ENCODE measurements at places on chromosomes 16 and 17. TPM values are rescaled to one million over a fixed set of nuclear protein-coding genes. Genes with fewer than 3 reads are reported as not detected.

Gene ZDHHC1
- total RNA-seq: 13.0 TPM

DNA sequence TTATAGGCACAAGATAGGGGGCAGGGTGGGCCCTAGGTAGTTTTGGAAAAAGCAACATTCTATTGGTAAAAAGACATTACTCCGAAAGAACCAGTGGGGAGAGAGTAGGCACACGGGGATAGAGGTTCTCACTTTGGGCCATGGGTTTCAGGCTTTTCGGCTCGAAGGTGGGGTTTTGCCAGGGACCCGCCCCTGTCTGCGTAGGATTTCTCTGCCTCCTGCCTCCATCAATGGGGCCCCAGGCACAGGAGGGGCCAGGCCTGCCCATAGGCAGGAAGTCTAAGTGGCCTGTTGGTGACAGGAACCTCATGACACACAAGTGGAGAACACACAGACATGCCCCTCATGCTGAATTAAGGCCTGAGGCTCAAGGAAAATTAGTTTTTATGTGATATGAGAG, 57.5 kb downstream of the RNF213 start:
- no peak for DNase-seq

DNA sequence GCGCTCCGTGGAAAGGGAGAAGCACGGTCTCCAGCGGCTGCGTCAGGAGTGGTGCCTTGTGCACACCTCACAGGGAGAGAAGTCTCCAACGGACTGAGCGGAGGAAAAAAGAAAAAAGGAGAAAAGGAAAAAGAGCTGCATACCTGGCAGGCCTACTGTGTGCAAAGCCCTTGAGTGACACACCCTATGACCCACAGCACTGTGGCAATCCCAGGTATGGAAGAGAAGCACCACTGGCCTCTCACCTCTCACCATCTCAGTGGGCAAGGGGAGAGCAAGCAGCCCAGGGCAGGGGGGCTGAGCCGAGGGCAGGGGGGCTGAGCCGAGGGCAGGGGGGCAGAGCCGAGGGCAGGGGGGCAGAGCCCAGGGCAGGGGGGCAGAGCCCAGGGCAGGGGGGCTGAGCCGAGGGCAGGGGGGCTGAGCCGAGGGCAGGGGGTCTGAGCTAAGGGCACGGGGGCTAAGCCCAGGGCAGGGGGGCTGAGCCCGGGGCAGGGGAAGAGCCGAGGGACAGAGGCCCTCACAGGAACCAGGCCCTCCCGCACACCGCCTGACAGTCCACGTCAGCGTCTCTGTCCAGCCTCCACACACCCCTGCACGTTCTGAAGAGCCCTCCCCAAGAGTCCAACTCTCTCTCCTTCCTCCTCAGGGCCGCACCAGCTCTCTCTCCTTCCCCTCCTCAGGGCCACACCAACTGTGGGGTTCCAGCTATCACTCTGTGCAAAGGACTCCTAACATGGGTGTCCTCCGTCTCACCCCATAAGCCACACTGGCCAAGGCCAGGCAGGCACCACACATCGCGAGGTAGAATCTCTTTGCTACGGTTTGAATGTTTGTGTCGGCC, 105.8 kb downstream of the ZNF778 start:
- DNase-seq: no peak

Gene DHRS7C
- not detected for total RNA-seq

DNA sequence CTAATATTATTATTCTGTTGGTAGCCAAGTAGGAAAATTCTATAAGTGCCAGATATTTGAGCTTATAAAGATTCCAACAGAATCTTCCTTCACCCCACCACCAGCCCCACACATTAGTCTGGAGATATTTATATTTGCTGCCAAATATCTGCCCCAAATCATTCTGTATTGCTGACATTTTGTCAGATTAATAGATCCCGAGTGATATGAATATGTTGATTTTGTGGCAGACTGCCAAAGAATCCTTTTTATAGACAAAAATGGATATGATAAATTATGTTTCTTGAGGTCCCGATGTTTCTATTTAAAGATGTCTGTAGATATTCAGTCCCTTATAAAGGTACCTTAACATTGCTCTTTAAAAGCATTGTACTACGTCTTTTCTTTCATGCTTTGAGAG, 162.2 kb upstream of the KCNJ16 start:
- DNase-seq: no peak

- DNase-seq: no peak
Measured at GRCh38 chr17:28747801-28748750, 4.3 kb downstream of the TRAF4 start.

Gene KRT32
- total RNA-seq: not detected

GRCh38 chr17:62648251-62648955, 20.9 kb downstream of the MRC2 start:
- no peak for DNase-seq

GRCh38 chr16:86457501-86458148, 52.7 kb upstream of the FOXF1 start:
- no peak for DNase-seq

Gene GOSR1
- total RNA-seq: 20.8 TPM

Gene NHERF1
- 56.6 TPM for total RNA-seq

DNA sequence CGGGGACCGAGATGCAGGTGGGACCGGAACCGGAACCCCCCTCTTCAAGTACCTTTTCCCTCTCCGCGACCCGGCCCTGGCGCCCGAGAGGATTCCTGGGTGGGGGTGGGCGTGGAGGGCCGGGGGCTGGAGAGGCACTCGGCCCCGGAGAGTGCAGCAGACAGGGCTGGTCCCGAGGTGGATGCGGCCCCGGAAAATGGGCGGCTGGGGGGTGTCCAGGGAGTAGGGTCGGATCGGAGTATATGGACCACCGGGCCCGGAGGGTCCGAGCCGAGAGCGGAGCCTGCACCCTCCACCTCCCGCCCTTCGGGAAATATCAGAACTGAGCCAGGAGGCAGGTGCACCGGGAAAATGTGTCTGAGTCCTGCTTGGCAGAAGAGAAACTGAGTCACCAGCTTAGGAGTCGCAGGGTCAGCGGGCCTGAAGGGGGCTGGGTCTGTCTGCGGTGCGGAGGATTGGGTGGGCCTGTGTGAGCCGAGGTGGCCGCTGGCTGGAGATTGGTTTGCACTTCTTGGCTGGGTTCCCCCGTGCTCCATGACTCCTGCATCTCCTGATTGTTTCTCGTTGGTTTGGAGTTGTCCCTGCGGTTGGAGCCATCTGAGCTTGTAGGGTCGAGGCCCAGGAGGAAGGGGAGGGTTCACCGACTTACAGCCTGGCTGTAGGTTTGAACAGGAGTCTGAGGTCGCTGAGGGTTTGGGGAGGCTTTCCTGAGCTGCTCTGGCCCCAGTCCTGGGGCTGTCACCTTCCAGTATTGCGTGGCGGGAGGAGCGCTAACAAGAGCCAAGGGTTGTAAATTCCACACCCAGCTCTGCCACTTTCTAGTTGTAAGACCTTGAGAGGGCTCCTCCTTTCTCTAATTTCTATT, 518 bp downstream of the SH2B1 start:
- peak; percentile 25 for DNase-seq

Gene PRR11
- 0.33 TPM for total RNA-seq
